ENCODE measurements at places on chromosomes 5 and 9. TPM values are rescaled to one million over a fixed set of nuclear protein-coding genes. Genes with fewer than 3 reads are reported as not detected.

CAMK4 gene
- total RNA-seq = 0.21 TPM

EPB41L4A gene
- total RNA-seq = 4.5 TPM

CBY3 gene
- not detected for total RNA-seq

TIMD4 gene
- total RNA-seq = not detected

GRXCR2 gene
- not detected for total RNA-seq

FOXE1 gene
- not detected for total RNA-seq

GRCh38 chr5:97097326-97098230, 44.8 kb downstream of the LIX1 start:
- no peak overlapping the region for H3K27ac ChIP-seq
- no peak for DNase-seq
- no peak overlapping the region for H3K4me3 ChIP-seq
- no peaks in the 10 kb centered on the region for H3K27me3 ChIP-seq
- no peaks in the 10 kb centered on the region for H3K4me1 ChIP-seq

GRCh38 chr5:148386041-148386440, 2.3 kb downstream of the FBXO38 start:
- H3K4me1 ChIP-seq = peaks cover 28% of the 10 kb centered on the region
- H3K27ac ChIP-seq = no peak overlapping the region
- peaks cover 3% of the 10 kb centered on the region for H3K36me3 ChIP-seq
- no peaks in the 10 kb centered on the region for H3K27me3 ChIP-seq
- no peak for DNase-seq

GRCh38 chr9:124271660-124272059, 13.9 kb downstream of the NEK6 start:
- peaks cover 29% of the 10 kb centered on the region for H3K4me1 ChIP-seq
- DNase-seq = no peak
- no peak overlapping the region for H3K4me3 ChIP-seq
- H3K27me3 ChIP-seq = no peaks in the 10 kb centered on the region
- no peaks in the 10 kb centered on the region for H3K36me3 ChIP-seq

- H3K4me1 ChIP-seq = no peaks in the 10 kb centered on the region
- no peak for DNase-seq
These were observed 131.6 kb upstream of the PTGER4 start for GRCh38 chr5:40547994-40548575.

GRCh38 chr5:168327019-168327421, 35.6 kb downstream of the WWC1 start:
- no peaks in the 10 kb centered on the region for H3K4me1 ChIP-seq
- H3K27ac ChIP-seq = no peak overlapping the region
- H3K36me3 ChIP-seq = no peaks in the 10 kb centered on the region
- H3K4me3 ChIP-seq = no peak overlapping the region
- no peak for DNase-seq
- no peaks in the 10 kb centered on the region for H3K27me3 ChIP-seq

DNA sequence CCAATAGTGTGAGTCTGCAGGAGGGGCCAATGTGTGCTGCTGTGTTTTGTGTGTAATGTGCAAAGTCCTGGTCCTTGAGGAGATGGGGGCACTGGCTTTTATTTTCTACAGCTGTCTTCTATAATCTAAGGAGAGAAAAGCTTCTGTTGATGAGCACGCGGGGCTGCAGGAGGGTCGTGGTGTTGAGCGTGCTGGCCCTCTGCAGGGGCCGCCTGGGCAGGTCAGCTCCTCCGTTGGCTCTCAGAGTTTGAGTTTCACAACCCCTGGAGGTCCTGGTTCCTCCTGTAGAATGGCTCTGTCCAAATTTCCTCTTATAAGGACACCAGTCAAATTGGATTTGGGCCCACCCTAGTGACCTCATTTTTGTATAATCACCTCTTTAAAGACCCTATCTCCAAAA, 12.6 kb downstream of the OR2V1 start:
- peaks cover 24% of the 10 kb centered on the region for H3K27me3 ChIP-seq
- no peak overlapping the region for H3K27ac ChIP-seq
- no peak for DNase-seq

DNA sequence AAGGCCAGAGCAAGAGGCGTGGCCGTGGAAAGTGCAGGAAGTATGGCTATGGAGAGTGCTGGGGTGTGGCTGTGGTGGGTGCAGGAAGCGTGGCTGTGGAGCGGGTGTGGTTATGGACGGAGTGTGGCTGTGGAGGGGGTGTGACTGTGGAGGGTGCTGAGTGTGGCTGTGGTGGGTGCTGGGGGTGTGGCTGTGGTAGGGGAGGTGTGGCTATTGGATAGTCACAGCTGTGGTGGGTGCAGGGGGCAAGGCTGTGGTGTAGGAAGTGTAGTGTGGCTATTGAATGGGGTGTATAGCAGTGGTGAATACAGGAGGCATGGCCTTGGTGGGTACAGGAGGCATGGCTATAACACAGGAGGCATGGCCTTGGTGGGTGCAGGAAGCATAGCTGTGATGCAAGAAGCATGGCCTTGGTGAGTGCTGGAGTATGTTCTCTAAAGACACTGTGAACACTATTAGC, 40.8 kb upstream of the SPATA31C2 start:
- no peak overlapping the region for H3K27ac ChIP-seq
- no peaks in the 10 kb centered on the region for H3K36me3 ChIP-seq

DNA sequence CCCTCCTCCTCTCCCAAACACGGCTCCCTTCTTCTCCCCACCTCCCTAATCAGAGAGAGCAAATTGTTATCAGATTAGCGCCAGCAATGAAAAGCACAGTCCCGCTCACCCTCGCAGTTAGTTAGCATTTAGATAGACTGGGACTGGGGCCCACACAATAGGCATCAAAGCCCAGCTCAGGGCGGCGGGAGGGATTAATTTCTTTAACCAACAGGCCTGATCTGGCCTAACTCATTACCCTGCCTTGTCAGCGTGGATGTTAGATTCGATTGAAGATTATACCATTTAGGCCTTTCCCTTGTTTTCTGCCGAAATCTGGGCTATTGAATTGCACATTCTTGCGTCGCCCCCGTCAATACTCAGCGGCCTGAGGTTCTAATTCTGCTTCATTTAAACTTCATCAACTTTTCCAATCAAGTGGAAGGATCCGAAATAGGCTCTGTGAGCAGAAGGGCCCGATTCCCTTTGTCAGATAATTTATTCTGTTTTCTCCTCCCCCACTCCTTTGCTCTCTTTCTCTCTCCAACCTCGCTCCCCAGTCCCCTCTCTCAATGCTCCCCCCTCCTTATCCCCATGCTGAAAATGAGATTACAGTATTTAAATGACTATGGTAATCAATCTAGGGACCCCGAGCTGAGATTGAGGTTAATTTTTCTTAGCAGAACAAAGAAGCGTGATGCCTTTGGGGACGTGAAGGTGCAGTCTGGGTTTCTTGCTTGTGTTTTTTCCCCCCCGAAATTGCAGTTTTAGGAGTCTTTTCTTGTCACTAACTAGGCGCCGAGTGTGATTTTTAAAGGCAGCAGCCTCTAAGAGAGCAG, 15.1 kb downstream of the CFAP77 start:
- H3K4me3 ChIP-seq = no peak overlapping the region
- peaks cover 72% of the 10 kb centered on the region for H3K27me3 ChIP-seq
- H3K27ac ChIP-seq = no peak overlapping the region
- no peaks in the 10 kb centered on the region for H3K36me3 ChIP-seq
- no peaks in the 10 kb centered on the region for H3K4me1 ChIP-seq

DNA sequence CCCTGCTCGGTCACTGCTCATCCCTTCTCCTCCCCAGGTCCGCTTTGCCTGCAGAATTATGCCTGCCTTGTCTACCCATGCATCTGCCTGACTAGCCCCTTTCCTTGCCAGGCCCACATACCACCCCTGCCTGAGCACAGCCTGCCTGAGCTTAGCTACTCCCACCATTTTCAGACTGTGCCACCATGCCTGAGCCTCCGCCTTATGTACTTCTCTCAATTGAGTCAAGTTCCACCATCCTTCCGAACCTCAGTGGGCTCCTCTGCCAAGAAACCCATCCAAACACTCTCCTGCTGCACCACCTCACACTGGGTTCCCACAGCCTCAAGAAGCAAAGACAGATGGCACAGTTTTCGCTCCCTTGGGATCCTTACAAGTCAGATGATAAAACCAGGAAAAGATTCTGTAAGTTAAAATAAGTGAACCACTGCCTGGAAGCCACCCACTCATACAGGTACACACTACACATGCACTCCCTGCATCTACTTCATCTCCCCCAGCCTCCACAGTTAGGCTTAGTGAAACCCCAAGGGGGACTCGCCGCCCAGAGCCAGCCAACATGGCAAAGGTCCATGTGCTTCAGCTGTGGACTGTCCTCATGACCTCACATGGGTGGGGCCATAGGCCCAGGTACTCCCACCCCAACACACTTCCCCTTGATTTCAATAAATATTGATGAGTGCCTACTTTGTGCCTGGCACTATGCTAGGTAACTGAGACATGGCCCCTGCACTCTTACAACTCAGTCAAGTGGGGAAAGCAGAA, 23.1 kb downstream of the P4HA2 start:
- H3K36me3 ChIP-seq = peaks cover 68% of the 10 kb centered on the region
- no peaks in the 10 kb centered on the region for H3K27me3 ChIP-seq
- DNase-seq = no peak
- H3K27ac ChIP-seq = no peak overlapping the region
- H3K4me1 ChIP-seq = peaks cover 19% of the 10 kb centered on the region

GRCh38 chr5:96902876-96903275, 26.6 kb downstream of the ERAP2 start:
- no peaks in the 10 kb centered on the region for H3K27me3 ChIP-seq
- H3K36me3 ChIP-seq = peaks cover 31% of the 10 kb centered on the region
- H3K4me3 ChIP-seq = no peak overlapping the region
- H3K4me1 ChIP-seq = no peaks in the 10 kb centered on the region

- DNase-seq = peak; percentile 12
- no peak overlapping the region for H3K4me3 ChIP-seq
- peaks cover 9% of the 10 kb centered on the region for H3K4me1 ChIP-seq
- H3K27me3 ChIP-seq = no peaks in the 10 kb centered on the region
These were observed 75.7 kb downstream of the WNK2 start for GRCh38 chr9:93259490-93260262.

DNA sequence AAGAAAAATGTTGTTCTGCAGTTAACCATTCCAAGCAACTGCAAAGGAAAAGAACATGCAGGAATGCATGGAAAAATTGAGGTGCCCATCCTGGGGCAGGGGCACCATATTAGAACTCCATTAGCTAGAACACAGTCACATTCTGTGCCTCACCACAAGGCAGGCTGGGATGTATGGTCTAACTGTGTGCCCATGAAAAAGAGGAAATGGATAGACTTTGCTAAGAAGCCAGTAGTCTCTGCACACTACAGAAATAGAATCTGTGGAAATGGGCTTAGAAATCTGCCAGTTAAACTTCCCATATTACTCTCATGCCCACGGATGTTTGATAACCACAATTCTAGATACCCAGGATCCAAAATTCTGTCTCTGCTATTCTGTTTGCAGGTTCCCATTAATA, 423.8 kb upstream of the SMARCA2 start:
- no peaks in the 10 kb centered on the region for H3K4me1 ChIP-seq
- no peaks in the 10 kb centered on the region for H3K36me3 ChIP-seq
- no peak for DNase-seq
- no peak overlapping the region for H3K4me3 ChIP-seq
- H3K27me3 ChIP-seq = no peaks in the 10 kb centered on the region

GRCh38 chr5:74391410-74391809, 249.1 kb downstream of the ENC1 start:
- peaks cover 10% of the 10 kb centered on the region for H3K4me1 ChIP-seq
- H3K4me3 ChIP-seq = no peak overlapping the region
- no peaks in the 10 kb centered on the region for H3K27me3 ChIP-seq

- H3K27ac ChIP-seq = no peak overlapping the region
- no peaks in the 10 kb centered on the region for H3K27me3 ChIP-seq
- DNase-seq = no peak
- no peak overlapping the region for H3K4me3 ChIP-seq
These were observed 409.4 kb upstream of the CTNND2 start for GRCh38 chr5:12313602-12314001.

GRCh38 chr9:120915854-120916470, 10.6 kb downstream of the TRAF1 start:
- H3K36me3 ChIP-seq = peaks cover 7% of the 10 kb centered on the region
- peaks cover 2% of the 10 kb centered on the region for H3K4me1 ChIP-seq
- H3K4me3 ChIP-seq = no peak overlapping the region
- DNase-seq = no peak
- H3K27ac ChIP-seq = no peak overlapping the region
- no peaks in the 10 kb centered on the region for H3K27me3 ChIP-seq

DNA sequence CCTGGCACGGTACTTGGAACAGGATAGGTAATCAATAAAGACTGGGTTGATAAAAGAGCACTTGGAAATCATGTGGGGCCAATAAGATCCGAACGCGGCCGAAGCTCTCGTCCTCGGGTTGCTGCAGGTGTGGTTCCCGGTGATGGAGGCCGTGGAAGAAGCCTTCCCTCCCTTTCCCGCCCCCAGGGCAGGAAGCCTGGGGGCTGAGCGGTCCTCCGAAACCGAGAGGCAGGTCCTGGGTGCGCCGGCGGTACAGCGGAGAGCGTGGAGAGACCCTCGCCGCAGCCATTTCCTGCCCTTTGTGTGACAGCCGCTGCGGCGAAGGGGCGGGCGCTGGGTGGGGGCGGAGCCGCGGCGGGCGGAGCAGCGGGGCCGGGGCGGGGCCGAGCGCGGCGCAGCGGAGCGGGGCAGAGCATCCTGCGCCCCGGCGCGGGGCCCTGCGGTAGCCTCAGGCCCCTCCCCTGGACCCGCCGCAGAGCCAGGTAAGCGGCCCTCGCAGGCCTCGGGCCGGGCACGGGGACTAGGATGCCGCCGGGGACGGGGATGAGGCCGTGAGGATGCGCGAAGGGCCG, at the start of gene CYFIP2:
Gene CYFIP2 (plus strand): TSS at position 410 of the 572 bp plus-strand sequence. CDS start 19,239 bp downstream, outside the sequence.
- H3K27ac ChIP-seq = peak within 1 kb of the TSS; percentile 4
- peaks cover 16% of the 10 kb centered on the region for H3K4me1 ChIP-seq
- H3K36me3 ChIP-seq = no peaks in the 10 kb centered on the region
- H3K4me3 ChIP-seq = peak within 1 kb of the TSS; percentile 84
- peak; percentile 62 for DNase-seq

GRCh38 chr9:80500300-80500699, 928.5 kb downstream of the TLE4 start:
- no peaks in the 10 kb centered on the region for H3K27me3 ChIP-seq
- H3K4me1 ChIP-seq = peaks cover 5% of the 10 kb centered on the region
- no peak overlapping the region for H3K27ac ChIP-seq
- no peak for DNase-seq
- no peak overlapping the region for H3K4me3 ChIP-seq

DNA sequence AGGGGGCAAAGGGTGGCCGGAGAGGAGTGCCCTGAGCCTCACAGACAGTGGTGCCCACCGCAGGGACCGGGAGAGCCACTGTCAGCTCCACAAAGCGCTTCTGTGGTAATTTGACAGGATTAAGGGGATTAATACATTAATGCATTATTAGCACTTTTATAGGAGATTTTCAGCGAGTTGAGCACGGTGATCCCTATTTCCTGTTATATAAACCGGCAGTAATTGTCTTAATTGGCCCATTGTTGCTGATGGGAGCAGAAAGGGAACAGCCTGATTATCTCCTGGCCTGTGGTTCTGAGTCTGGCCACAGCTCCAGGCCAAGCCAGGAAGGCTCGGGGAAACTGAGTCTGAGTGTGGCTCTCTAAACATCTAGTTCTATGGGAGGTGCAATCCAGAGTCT, 423.6 kb downstream of the CDK5RAP2 start:
- H3K4me3 ChIP-seq = no peak overlapping the region
- H3K27ac ChIP-seq = no peak overlapping the region
- H3K4me1 ChIP-seq = no peaks in the 10 kb centered on the region

Measured in psoas muscle (tissue), 8 donors.